ENCODE measurements at places on chromosomes 16 and 17. TPM values are rescaled to one million over a fixed set of nuclear protein-coding genes. Genes with fewer than 3 reads are reported as not detected.

FBXW10B gene
- 0.22 TPM for total RNA-seq

TK2 gene
- total RNA-seq = 28.5 TPM

CCDC40 gene
- 2.0 TPM for total RNA-seq

MBTD1 gene
- total RNA-seq = 16.9 TPM

AHSP gene
- not detected for total RNA-seq

VAT1L gene
- total RNA-seq = 2.4 TPM

CFAP97D1 gene
- total RNA-seq = not detected

MYH2 gene
- total RNA-seq = not detected

ITGAD gene
- total RNA-seq = not detected

GJD3 gene
- total RNA-seq = not detected

TPPP3 gene
- 0.07 TPM for total RNA-seq

TUBG1 gene
- total RNA-seq = 48.5 TPM

All from thoracic aorta endothelial cell (primary cell).